ENCODE measurements at places on chromosomes 1 and 21.

- DNase-seq, result no peak
These were observed 4.0 kb upstream of the ZBTB40 start for GRCh38 chr1:22447621-22448111.

GRCh38 chr1:233060461-233060994, 110.1 kb downstream of the NTPCR start:
- DNase-seq, result no peak

GRCh38 chr1:53847980-53848379, 9.9 kb upstream of the NDC1 start:
- no peak for DNase-seq

DNA sequence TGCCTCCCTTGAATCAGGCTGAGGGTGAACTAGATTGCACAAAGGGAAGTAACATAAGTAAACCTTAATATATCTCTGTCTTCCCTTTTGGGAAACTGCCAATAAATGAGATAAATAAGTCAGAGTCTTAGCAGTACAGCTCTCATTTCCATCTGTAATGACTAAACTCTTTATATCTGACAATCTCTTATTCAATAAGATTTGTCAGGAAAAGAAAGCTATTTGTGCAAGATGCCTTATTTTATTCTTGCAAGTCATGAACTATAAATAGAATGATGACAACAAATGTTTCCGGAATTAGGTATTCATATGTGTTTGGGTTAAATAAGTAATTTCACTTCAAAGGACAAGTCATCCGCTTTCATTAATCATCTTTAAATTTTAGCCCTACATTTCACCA, 229.2 kb downstream of the PTGER3 start:
- DNase-seq, result no peak

DNA sequence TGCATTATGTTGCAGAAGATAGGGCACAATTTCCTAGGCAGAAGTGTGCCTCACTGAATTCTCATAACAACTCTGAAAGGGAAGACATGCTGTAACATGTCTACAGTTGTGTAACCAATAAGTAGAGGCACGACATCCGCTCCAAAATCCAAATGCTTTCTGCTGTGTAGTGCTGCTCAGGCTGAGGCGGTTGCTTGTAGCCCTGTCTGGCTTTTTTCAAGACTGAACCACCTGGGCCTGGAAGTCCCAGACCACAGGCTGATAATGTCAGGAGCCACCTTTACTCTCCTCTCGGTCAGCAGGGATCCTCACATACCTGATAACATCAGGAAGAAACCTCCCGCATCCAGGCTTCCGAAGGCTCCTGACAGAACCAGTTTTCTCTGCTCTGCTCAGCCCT, 10.9 kb downstream of the AKNAD1 start:
- DNase-seq, result no peak

DNA sequence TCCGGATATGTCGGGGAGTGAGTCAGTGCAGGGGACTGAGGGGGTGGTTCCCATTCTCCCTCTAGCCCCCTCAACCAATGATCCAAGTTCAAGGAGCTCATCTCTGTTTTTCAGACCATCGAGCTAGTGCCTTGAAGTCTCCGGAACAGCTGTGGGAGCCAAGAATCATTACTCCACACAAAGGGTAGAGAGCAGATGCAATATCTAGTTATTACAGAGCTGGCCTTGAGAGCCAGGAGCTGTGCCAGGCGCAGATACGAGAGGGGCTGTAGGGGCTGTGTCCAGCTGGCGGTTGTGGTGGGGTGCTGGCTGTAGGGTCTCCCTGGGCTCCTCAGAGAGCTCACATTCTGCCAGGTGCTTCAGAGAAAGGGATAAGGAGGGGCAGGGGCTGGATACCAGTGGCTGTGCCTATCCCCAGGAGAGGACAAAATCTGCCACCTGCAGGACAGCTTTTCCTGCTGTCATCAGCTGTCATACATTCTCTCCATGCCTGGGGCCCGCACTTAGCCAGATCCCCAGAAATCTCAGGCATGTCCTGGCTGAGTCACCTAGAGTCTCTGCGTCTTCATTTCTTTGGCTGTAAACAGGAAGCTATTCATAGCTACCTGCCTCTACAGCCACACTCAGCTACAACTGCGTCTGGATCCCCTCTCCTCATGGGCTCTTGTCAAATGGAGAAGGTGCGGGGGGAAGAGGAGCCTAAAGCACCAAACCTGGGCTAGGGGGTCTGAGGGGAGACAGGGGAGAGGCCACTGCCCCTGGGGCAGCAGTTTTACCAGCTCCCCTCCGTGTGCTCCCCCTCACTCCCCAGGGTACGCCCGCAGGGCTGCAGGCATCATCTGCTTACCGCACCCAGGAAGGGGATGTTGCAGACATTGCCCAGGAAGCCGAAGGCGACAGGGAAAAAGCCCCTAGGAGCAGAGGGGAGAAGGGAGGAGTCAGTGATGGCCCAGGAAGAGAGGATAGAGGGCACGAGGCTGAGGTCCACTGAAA, 2.4 kb upstream of the KISS1 start:
- no peak for DNase-seq

- DNase-seq, result no peak
These were observed 5.4 kb downstream of the DMAP1 start for GRCh38 chr1:44218503-44219300.

DNA sequence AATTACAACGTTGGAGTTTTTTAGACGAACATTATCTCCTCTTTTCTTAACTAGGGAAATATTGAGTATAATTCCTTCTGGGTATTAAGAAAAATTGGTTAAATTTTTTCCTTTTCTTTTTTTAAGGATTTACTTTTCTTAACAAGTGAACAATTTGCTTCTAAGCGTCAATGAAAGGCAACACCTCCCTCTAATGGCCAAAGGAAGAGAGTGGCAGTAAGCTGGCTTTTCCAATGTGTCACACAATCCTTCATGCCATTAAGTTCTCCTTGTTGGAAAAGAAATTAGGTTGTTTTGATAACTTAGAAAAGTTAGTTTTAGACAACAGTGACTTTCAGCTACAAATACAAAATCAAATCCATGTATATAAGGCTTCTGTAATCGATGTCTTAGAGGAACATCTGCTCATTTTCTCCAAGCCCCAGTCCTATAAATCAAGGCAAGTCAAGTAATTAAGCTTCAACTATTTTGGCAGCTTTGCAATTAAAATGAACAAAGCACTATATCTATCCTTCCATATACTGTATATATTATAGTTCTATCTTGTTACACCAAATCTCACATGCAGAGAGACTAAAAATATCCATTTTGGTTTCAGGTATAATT, 62.8 kb downstream of the EDEM3 start:
- DNase-seq, result no peak

DNA sequence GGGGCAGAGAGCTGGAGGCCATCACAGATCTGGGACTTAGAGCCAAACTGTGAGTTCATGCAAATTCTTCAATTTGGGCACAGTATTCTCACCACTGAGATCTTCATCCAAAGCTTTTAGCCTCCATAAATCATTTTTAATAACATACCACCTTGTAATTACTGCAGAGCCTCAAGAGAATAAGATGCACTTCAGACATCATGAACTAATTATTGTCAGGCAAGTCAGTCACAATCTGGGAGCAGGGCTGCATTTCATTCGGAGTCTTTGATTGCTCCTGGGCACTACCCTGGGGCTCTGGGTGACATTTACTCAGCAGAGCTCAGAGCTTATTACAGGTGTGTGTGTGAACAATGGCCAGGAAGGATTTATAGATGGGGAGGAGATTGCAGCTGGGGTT, 623.7 kb downstream of the PTPRU start:
- no peak for DNase-seq

DNA sequence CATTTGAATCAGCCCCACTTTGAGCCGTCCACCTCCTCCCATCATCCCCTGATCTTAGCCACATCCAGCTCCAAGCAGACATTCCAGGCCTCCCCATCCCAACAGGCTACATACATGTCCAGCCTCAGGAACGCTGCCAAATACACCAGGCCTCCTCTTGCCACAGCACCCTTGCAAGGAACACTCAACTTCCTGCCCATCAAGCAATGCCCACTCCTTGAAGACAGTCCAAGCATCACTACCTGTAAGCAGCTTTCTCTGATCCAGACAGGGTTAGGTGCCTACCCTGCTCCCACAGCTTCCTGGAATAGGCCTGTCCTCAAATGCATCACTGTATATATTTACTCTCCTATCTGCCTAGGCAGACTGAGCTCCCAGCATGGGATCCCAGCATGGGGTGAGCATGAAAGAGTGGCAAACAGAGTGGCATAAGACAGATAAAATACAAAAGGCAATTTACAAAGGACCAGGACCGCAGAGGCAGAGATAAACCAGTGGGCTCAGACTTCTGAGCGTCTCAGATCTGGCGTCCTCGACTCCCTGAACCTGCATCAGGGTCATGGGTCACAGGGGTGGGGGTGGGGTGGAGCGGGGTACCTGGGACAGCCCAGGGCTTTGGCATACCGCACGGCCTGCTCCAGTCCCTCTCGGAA, 816 bp downstream of the HYI start:
- no peak for DNase-seq

DNA sequence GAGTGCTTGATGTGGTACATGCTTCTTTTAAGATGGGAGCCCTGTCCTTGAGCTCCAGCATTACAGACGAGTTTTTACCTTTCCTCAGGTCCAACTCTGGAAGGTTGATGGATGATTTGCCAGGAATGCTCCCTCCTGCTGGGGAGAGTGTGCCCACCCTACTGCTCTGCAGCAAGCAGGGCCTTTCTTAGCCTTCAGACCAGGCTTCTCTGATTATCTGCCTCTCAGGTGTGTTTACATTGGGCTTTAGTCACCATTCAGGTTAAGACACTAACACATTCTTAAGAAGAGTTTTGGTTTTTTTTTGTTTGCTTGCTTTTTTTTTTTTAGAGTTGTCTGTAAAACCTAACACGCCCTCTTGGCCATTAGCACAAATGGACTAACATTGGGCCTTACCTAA, 301.8 kb downstream of the KCNT2 start:
- no peak for DNase-seq

DNA sequence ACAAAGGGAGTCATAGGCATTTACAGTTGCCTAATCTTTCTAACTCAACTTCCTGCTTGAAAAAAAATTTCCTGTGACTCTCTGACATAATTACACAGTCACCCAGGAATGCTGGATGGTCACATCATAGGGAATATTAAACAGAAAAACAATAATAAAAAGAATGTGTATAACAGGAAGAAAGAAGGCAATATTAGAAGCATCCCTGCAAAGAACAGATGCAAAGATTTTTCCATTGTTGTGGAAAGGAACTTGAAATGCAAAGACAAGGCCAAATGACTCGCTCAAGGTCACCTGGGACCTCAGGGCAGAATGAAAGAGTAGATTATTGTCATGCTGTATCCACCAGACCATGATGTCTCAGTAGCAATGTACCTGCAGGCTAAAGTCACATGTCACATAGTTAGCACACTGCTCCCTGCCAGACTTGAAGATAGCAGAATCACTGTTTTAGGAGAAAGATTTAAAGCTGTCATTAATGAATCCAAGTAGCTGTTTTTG, 184.3 kb downstream of the CYYR1 start:
- DNase-seq, result no peak

- no peak for DNase-seq
These were observed 97.4 kb upstream of the KRTAP19-8 start for GRCh38 chr21:31135531-31136184.

DNA sequence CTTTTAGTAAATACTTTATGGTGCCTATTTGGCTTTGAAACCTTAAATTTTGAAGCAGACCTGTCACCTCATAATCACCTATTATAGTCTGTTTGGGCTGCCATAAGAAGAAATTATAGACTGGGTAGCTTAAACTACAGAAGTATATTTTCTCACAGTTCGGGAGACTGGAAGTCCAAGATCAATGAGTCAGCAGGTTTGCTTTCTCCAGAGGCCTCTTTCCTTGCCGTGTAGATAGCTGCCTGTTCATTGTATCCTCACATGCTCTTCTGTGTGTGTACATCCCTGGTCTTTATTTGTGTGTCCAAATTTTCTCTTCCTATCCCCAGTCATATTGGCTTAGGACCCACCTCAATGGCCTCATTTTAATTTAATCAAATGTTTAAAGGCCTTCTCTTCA, 518.2 kb downstream of the ADGRL2 start:
- no peak for DNase-seq

- no peak for DNase-seq
These were observed 5.3 kb downstream of the EDN2 start for GRCh38 chr1:41479000-41479807.

DNA sequence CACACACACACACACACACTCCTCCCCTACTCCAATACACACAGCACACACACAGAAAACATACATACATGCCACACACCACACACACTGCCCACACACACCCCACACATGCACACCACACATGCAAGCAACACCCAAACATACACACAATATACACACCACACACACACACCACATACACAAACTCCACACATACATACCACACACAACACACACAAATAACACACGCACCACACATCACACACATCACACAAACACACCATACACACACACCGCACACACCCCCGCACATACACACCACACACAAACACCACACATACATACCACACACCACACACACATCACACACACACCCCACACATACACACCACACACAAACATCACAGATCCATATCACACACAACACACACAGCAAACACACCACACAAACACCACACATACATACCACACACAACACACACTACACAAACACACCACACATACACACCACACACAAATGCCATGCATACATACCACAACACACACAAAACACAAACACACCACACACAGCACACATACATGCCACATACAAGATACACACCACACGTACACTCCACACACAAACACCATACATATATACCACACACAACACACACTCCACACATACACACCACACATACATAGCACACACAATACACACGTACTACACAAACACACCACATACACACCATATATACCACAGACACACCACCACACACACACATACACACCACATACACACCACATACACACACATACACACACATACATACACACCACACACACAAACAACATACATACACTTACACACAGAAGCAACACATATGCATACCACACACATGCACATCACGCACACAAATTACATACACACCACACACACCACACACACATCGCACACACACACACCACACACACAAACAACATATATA, 932 bp upstream of the RAB7B start:
- DNase-seq, result no peak

- DNase-seq, result no peak
These were observed 4.8 kb upstream of the HEATR1 start for GRCh38 chr1:236608930-236609726.

GRCh38 chr1:230977761-230978490, 735 bp downstream of the TTC13 start:
- DNase-seq, result peak; percentile 21

DNA sequence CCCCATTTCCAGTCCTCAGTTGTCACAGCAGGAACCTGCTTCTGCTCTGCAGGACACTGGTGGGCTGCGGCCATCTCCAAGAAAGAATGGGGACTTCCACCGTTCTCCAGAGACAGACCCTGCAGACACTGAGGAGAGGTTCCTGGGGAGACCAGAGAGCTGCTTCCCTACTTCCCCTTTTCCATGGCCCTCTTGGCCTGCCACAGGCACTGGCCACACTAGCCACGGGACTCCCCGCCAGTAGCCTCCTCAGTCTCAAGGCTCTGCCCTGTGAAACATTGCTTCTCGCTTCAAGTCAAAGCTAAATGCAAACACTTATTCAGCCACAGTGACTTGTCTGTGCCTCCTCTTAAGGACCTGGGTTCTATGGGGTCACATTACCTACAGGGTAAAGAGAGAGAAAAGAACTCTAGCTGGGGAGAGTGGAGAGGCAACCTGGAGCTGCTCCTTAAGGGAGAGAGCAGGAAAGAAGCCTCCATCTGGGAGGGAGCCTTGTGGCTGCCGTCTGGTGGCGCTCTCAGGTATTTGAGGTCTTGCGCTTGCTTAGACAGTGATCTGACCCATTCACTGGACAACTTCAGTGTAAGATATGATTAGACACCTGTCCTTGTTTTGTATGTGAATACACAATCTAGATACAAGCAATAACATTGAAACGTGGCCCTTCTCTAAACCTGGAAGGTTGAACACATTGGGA, 5.4 kb upstream of the SLAMF8 start:
- DNase-seq, result no peak

Data from stimulated activated CD4-positive, alpha-beta T cell treated with anti-CD3 and anti-CD28 coated beads, Interleukin-1b, Interleukin-23, amount 100 ng/mL, for 24 hours (primary cell).